ENCODE measurements at places on chromosomes 16 and 17.

DNA sequence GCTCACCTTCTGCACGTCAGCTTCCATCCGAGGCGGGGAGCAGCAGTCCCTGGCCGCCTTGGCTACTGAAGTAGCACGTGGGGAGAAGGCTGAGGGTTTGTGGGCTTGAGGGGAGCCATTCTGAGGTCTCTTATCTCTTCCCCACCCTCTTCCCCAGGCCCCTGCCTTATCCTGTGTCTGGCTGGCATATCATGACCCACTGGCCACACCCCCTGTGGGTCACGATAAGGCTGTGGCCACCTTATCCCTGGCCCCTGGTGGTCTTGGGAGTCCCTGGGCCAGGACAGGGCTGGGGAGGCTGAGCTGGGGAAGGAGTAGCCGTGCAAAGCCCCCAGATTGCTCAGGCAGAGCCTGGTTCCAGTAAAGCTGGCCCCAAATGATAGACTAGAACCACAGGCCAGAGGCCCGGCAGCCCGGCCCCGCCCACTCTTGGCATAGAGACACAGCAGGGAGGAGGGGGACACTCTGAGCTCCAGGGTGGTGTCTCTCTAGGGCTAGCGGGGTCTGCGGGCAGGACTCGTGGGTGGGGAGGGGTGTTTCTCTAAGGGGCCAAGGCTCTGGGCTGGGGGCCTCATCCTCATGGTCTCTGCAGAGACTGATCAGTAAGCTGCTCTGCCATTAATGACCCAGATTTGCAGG is 7.6 kb downstream of the SPNS2 start:
- no peak for DNase-seq

DNA sequence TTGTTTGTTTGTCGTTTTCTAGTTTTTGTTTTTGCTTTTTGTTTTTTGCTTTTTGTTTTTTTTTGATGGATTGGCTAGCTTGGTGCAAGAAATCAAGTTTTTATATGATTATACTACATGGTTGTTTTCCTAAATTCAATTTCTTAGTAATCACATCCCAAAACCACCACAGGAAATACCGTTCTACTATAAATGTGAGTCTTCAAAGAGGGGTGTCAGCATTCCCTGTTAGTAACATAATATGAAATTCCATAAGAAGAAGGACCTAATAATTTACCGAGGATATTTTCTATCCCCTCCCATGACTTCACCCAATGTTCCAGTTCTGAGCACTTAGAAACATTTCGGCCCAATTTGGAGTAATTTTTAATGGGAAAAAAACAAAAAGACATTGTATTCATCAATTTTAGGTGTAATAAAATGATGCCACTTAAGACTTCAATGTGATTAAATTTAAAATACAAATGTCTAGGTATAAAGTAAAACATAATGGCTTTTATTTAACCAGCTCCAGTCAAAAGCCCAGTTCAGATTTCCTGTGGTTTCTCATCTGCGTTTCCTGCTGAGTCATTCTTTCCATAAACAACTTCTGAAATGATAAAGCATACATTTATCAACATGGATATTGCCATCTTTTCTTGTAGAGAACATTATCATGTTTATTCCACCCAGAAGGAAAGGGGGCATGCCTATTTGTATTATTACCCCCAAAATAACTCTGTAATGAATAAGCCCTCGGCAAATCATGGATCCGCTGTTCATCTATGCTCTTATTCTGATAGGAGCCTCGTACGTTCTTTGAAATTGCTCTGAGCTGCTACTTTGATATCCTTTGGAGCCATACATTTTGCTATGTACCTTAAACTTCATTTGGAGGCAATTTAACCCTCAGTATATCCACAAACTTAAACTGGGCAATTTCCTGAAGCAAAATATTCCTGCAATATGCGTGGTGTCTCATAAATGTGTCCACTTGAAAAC is 28.1 kb downstream of the HSBP1 start:
- DNase-seq, result peak; percentile 50

- DNase-seq, result no peak
Observed at GRCh38 chr17:70535986-70536385, 366.7 kb downstream of the KCNJ2 start.

GRCh38 chr16:15708096-15708495 is 58.1 kb downstream of the NDE1 start:
- no peak for DNase-seq

DNA sequence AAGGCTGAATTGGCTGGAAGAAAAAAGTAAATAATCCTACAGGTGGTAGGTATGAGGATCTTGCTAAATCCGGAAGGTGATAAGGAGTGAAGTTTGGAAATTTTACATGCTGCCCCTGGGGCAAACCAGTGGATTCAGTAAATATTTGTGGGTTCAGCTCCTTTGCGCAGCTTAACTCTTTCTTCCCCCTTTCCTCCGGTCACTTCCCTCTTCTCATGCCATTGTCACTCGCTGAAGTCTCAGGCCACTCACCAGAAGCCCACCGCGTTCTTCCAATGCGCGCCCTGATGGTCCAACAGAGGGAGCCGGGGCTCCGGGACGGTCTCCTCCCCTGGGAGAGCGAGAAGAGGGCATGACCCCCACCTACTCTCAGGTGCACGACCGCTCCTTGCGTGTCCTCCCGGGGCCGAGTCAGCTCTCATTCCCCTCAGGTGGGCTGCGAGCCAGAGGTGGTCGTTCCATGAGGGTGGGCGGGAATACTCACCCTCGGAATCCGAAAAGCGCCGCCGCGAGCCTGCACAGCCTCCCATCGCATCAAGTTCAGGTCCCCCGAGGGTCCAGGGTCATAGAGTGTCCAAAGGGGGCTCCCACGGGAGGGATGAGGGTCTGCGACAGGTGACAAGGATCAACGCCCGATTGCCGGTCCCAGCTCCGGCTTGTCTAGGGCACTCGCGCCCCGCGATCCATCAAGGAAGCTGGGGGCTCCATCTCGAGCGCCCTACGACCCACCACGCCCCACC is 474 bp downstream of the CLN3 start:
- DNase-seq, result peak; percentile 52

DNA sequence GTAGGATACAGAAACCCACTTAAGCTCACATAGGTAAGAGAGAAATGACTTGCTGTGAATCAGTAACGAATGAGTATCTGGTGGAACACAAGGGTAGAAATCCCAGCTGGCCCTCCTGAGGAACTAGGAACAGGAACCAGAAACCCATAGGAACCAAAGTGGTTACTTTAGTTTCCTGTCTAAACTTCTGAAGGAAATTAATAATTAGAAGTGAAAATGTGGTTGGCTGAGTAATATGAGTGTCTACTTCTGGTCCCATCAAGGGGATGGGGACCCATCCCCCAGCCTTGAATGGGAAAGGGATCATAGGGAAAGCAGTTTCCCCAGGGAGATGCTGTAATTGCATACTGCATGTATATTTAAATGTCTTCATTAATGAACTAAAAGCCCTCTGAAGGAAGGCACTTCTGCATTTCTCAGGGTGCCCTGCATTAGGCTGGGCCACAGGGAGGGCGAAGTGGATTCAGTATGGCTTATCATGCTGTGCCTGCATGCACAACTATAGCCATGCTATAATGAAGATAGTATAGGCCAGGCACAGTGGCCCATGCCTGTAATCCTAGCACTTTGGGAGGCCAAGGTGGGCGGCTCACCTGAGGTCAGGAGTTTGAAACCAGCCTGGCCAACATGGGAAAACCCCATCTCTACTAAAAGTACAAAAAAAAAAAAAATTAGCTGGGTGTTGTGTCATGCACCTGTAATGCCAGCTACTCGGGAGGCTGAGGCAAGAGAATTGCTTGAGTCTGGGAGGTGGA is 45.6 kb downstream of the CYB5B start:
- DNase-seq, result peak; percentile 72

DNA sequence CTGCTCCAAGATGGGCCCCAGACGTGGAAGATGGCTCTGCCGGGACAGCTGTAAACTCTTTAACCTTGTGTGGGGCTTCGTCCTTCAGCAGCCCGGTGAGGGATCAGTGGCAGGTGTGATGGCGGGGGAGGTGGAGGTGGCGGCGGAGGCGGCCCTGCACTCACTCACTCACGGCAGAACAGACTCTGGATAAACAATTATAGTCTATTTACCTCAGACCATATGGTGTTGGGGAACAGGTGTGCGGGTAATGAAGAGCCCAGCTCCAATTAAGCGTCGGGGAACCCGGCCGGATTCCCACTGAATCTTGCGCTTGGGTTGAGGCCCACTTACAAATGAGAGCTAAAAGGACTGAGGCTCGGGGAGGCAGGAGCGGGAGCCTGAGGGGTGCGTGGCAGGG is 104.3 kb upstream of the SDK2 start:
- no peak for DNase-seq

- no peak for DNase-seq
Observed at GRCh38 chr16:84973236-84973635, 38.1 kb downstream of the ZDHHC7 start.

DNA sequence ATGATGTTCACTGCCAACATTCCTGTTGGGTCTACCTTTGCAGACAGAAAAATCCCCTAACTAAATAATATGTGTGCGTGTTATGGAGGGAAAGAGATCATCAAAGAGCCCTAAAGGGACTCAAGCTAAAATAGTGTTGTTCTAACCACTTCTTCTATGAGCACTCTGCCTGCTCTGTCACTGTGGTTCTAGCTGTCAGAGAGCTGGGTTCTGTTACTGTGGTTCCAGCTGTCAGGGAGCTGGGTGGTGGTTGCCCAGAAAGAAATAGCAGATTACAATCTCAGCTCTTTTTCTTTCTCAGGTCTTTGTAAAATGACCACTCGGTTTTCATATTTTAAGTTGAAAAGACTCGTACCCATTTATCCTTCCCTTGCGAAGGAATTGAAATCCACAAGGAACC is 176.3 kb downstream of the HS3ST3A1 start:
- DNase-seq, result no peak

DNA sequence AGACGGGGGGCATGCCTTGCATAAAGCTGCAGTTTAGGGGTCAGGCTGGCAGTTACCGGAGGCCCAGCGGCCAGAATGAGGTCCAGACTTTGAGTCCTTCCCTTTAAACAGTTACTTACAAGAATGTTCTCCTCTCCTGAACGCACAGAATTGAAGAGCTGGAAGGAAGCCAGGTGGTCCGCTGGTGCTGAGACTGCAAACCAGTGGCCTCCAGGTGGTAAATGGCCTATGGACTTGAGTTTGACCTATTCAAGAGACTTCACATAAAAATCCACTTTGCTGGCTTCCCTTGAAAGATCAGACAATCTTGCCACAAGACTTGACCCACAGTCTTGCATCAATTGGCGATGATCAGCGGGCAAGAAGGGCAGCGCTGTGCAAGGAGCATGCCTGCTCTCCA is 14.7 kb upstream of the SEZ6 start:
- DNase-seq, result no peak

- DNase-seq, result peak; percentile 80
Observed at GRCh38 chr17:37844158-37844976, 79.8 kb upstream of the TBC1D3K start.

GRCh38 chr16:1825864-1826690 is 548 bp downstream of the HAGH start:
- peak; percentile 69 for DNase-seq

DNA sequence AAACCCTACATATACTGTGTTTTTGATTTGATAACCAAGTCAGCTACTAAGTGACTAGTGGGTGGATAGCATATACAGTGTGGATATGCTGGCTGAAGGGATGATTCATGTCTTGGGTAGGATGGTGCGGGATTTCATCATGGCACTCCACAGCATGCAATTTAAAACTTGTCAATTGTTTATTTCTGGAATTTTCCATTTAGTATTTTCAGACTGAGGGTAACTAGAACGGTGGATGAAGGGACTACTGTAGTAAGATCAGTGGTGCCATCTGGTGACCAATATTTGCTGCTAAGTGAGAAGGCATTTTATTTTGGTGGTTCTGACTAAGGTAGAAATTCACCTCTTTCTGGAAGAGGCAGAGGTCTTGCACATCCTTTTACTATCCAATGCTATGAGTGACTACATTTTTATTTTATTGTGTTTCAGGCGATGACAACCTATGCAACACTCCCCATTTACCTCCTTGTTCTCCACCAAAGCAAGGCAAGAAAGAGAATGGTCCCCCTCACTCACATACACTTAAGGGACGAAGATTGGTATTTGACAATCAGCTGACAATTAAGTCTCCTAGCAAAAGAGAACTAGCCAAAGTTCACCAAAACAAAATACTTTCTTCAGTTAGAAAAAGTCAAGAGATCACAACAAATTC is 3.1 kb downstream of the CDC6 start:
- peak; percentile 75 for DNase-seq

DNA sequence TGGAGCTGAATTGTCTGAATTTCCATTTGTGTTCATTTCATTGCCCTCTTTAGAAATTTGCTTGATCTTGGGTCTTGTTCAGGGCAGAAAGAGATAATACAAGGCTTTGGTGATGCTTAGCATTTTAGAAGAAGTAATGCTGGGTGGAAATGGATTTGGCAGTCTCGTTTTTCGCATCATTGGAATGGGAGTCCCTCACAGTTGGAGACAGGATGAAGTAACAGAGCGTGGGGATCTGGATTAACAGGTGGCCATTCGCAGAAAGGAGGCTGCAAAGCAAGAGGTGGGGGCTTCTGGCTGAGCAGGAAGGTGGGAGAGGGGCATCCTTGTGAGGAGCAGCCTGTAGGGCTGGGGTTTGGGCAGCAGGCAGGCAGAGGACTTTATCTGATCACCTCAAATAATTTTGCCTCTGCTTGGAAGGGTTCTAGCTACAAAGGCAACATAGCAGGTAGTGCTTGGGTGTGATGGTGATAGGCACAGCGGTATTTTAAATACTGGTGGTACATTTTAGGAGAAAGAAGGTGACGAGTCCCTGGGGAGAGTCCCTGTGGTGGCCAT is 17.0 kb downstream of the KSR1 start:
- no peak for DNase-seq

DNA sequence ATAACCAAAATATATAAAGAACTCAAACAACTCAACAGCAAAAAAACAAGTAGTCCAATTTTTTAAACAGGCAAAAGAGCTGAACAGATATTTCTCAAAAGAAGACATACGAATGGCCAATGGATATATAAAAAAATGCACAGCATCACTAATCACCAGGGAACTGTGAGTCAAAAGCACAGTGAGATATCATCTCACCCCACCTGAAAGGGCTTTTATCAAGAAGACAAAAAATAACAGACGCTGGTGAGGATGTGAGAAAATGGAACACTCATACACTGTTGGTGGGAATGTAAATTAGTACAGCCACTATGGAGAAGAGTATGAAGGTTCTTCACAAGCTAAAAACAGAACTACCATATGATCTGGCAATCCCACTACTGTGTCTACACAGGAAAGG is 7.4 kb downstream of the XYLT1 start:
- DNase-seq, result no peak

GRCh38 chr16:3465301-3465700 is 21.8 kb downstream of the NAA60 start:
- no peak for DNase-seq

DNA sequence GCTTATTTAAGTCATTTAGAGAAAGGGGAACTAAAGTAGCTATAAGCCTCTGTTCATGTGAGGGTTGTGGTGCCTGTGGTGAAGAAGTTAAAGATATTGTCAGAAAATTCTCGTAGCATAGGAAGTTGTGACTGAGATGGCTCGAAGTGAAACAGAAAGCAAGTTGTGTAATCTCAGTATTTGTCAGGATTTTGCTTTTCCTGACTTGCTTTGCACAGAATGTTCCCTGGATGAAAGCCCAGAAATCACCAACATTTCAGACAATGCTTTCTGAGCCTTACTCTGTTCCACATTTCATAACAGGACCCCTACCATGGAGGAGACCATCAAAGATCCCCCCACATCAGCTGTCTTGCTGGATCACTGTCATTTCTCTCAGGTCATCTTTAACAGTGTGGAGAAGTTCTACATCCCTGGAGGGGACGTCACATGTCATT is 10.6 kb downstream of the CALCOCO2 start:
- peak; percentile 92 for DNase-seq
